G401 (cell line): ENCODE measurements at places on chromosomes 3 and 15. TPM values are rescaled to one million over a fixed set of nuclear protein-coding genes. Genes with fewer than 3 reads are reported as not detected.

Gene TXNRD3
- total RNA-seq = 13.2 and 21.5 TPM in 2 replicates

Gene CCR8
- not detected in 2 replicates for total RNA-seq

Gene PRR23A
- total RNA-seq = not detected in 2 replicates

Gene GPR176
- 0.98 and 2.0 TPM in 2 replicates for total RNA-seq

Gene SPINK8
- not detected in 2 replicates for total RNA-seq

Gene KCNMB3
- total RNA-seq = 0.10 and 0.86 TPM in 2 replicates

- no peak for DNase-seq
Observed at GRCh38 chr3:38507120-38507519, 11.0 kb downstream of the EXOG start.

GRCh38 chr3:123733341-123733740 lies 148.5 kb upstream of the HACD2 start:
- no peak for DNase-seq

DNA sequence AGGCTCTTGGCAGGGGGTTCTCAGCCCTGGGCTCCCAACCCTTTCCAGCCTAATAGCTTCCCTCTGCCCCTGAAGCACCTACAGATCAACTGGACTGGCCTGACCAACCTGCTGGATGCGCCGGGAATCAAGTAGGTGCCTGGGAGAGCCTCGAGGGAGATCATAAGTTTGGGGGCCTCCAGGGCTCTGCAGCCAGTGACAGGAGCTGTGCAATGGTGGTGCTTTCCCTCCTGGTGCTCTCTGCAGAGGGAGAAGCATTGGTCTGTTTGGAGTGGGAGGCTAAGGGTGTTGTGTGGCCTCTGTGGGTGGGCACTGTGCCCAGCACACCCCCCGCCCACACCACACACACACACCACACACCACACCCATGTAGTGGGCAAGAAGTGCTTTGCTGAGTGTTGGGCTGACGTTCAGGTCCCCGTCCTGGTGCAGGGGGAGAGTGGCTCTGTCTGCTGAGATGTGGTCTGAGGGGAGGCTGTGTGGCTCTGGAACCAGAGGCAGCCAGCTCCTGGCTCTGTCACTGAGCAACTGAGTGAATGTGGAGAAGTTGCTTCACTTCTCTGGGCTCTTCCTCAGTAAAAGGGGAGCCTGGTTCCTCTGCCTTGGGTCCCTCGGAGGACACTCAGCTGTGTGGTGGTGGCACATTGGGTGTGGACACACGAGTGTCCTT lies 26.3 kb downstream of the ESYT3 start:
- no peak for DNase-seq

DNA sequence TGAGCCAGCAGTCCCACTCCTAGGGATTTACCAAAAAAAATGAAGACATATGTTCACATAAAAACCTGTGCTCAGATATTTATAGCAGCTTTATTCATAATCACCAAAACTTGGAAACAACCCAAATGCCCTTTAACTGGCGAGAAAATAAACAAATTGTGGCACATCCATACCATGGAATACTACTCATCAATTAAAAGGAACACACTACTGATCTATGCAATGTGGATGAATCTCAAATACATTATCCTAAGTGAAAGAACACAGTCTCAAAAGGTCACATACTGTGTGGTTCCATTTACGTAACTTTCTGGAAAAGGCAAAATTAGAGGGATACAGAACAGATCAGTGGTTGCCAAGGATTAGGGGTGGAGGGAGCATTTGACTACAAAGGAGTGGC lies 394.5 kb downstream of the SHQ1 start:
- DNase-seq = no peak

- DNase-seq = no peak
Observed at GRCh38 chr15:40280260-40281056, 2.4 kb downstream of the ANKRD63 start.

DNA sequence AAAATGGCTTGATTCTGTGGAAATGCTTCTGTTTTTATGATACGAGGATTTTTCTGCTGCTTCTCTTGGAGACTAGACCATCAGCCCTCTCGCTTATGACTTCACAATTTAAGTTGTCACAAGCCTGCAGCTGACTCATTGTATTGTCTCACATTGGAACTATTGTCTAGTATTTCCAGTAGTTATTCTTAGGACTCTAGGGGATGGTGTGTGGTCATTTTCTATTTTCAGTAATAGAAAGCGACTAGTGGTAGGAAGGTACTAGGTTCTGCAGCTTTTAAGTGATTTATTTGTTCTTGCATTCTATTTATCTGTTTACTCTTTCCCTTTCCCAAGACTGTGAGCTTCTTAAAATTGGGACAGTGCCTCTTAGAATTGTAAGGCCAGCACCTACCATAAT lies 66.3 kb upstream of the CRTC3 start:
- DNase-seq = no peak

DNA sequence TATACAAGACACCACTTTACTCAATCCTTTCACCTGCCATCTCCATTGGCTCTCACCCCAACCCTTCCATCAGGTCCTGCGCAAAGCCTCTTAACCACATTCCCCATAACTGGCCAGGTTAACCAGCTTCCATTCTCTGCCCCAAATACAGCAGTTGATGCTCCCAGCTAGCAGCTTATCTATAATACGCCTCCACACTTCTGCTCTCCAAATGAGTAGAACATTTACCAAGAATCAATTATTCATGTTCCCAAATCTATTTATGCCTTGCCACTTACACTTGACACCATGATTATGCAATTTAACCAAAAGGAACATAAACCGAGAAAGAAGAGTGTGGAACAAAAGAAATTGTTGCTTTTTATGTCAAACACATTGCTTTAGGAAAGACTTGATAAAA lies 103.7 kb upstream of the TPM1 start:
- no peak for DNase-seq

DNA sequence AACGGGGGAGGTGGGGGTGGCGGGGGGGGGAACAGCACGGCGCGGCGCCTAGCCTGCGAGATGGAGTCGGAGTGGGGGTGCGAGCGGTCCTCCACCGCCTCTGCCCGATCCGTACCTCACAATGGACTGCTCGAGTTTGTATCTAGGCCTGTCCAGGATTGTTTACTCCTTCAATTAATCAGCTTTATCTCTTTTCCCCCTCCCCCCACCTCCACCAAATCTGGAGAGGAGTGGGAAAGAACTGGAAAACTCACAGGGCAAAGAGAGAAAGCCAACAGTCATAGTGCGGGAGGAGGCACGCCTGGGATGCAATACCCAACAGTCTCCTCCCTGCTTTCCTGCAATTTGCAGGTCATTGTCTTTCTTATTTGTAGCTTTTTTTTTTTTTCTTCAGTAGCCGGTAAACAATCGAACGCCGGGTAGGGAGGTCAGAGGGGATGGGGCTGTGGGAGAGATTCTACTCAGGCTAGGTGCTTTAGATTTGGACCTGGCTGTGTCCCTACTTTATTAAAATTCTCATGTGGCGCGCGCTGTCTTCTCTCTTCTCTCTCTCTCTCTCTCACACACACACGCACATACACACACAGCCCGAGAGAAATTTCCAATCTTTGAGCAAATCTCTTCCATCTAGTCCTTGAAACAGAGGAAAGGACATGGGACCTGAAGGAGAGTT lies 6.9 kb upstream of the MEIS2 start:
- DNase-seq = no peak
